Cerebellar nuclear complex (tissue), 1 donor: ENCODE measurements at places on chromosomes 6 and 20.

- no peak for DNase-seq
These were observed 71.5 kb downstream of the SOX4 start for GRCh38 chr6:21665110-21665391.

GRCh38 chr6:64330694-64331307, 695.2 kb downstream of the PHF3 start:
- no peak for DNase-seq

- no peak for DNase-seq
These were observed 248.4 kb upstream of the JARID2 start for GRCh38 chr6:14997507-14997906.

GRCh38 chr6:106783640-106784566, 154.5 kb downstream of the QRSL1 start:
- DNase-seq = no peak

- DNase-seq = no peak
These were observed 155.1 kb downstream of the CDC5L start for GRCh38 chr6:44542401-44543116.

DNA sequence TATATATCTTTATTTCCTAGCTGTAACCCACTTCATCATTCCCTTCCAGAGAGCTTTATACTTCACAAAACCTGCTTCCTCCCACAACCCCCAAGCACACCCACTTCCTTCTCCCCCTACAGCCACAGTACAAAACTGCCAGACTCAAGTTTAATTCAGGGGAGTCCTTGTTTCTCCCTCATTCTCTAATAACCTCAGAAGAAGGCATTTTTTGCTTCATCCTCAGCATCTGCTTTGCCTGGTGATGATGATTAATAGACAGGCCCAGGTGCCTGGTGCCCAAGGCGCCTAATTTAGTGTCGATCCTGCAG, 414.3 kb downstream of the KIF16B start:
- DNase-seq = no peak

- no peak for DNase-seq
These were observed 326.6 kb upstream of the JAG1 start for GRCh38 chr20:11000416-11000815.

DNA sequence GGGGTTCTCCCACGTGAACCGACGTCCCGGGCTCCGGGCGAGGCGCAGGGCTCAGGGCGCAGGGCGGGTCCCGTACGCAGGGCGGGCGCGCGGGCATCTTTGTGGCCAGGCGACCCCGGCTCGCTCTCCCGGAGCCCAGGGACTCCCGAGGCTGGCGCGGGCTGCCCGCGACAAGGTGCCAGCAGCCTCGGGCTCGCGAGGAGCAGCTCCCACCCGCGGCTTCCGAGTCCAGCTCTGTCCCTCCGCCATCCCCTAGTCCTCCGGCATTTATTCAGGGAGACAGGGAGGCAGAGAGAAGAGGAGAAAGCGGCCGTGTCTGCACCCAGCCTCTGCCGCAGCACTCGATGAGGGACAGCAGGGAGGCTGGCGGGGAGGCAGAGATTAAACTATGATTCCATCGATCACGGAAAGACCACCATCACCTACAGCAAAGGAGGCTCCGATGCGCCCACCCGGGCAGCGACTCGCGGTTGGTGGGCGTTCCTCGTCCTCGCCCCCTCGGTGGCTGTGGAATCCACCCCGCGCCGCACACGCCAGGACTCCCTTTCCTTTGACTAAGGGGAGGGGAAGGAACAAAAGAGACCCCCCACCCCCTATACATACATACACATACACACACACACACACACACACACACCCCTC, 1.1 kb downstream of the RGS17 start:
- no peak for DNase-seq

DNA sequence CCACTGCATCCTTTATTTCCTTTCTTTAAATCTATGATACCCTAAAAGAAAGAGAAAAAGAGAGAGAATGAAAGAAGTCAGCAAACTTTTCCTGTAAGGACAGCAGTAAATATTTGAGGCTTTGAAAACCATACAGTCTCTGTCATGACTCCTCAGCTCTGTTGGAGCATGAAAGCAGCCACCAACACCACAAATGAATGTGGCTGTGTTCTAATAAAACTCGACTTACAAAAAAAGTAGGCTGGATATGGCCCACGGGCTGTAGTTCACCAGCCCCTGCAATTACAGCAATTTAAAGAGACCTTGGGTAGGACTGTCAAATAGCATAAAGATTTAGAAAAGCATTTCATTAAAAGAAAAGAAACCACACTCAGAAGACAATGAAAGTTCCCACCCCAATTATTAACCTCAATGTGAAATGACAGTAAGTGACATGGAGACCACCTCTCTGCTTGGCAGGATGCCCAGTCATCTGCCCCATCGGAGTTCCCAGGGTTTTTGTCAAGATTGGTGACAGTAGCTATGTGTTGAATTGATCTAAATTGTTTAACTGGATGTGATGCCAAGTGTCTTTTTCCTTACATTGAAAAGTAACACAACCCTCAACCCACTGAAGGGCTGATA, 50.9 kb downstream of the TNFRSF21 start:
- DNase-seq = no peak

DNA sequence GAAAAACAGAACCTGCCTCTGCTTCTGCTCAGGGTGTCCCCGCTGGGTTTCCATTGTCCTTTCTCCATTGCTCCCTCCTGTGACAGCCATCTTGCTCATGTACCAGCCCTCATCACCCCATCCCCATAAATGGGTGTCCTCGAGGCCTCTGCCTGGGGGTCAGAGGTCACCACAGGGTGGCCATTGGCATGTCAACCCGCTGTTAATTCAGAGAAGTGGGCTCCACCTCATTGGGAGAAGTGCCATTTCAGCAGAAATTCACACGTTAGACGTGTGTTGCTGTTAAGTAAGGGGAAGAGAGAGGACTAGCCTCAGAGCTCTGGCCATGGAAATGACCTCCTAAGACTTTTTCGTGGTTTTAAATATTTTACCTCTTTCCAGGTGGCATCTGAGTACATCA, 71.9 kb downstream of the PTPN1 start:
- no peak for DNase-seq

DNA sequence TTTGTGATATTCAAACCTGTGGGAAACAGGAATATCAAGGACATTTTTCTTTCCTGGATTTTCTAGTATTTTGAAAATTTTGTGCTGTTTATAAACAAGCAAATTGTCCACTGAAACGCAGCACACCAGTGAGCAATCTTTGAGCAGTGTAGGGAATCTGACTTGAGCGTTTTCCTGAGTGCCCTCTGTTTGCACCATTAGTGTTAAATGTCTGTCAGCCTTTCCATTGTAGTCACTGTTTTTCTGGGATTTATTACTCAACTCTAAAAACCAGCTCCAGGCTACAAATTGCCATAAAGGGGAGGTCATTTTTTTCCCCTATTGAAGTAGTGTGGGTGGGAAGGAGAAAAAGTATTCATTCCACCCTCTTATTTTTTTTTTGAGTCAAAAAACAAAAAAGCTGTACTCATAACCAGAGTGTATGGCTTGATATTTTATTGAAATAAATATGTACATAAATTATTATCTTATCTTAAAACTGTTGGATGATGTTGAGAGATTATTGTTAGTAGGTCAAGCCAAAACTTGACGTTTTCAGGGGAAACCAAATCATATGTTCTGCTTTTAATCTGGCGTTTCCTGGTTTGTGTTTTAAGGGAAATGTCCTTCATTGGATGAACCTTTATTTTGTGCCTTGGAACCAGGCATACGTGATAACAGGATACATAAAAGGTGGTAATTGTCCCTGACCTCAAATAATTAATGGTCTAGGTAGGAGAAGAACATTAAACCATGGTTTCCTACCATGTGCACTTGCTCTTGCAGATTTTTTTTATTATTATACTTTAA, 51.8 kb downstream of the TSHZ2 start:
- DNase-seq = no peak

GRCh38 chr6:40359808-40360207, 227.4 kb downstream of the LRFN2 start:
- DNase-seq = no peak

DNA sequence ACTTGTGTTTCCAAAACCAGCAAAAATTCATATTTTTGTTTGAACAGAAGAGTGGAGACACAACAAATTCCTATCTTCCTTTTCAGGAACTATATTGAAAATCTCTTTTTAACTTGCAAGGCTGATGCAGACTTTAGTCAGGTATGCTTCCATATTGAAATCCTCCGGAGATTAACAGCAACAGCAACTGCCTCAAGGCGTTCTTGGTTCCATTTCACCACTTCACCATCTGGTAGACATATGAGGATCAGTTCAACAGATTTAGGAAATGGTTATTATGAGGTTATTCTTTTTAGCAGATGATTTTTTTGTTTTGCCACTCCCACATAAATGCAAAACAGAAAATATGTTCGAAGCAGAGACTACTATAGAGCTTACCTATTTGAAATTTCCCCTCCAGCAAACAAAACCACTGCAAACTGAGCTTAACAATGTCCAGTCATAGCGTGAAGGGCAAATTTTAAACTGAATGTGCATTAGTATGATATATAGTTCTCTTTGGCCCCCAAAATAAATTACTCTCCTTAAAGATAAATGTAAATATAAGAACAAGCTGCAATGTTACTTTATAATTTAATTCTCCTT, 520.5 kb upstream of the ADGRB3 start:
- no peak for DNase-seq

DNA sequence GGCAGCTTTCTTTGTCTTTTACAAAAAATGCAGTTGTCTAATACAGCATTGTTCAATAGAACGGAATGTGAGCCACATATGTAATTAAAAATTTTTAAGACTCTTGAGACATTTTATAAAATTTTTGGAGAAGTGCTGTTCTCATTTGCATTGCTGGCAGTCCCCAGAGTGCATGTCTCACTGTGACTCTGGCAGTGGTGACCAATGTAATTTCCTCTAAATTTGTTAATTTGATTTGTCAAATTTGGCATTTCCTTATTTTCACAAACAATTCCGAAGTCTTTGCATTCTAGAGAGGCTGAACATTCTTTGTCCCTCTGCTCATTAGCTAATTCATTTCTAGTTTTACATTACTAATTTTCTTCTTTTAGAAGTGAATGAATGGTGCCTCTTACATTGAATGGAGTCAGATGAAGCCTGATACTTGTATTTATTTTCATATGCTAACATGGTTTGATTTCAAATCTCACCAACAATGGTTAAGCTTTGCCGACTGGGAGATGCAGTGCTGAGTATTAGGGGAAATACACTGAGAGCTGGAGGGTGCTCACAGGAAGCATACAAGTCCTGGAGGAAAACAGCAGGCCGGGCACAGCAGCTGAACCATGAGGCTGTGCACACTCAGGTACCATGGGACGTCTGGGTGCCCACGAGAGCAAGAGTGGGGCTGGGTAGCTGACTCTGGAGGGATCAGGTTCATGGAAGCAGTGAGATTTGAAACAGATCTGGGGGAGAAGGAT, 68.5 kb upstream of the ARMC2 start:
- no peak for DNase-seq
